ENCODE measurements at places on chromosomes 5 and 9. TPM values are rescaled to one million over a fixed set of nuclear protein-coding genes. Genes with fewer than 3 reads are reported as not detected.

Gene AGXT2
- total RNA-seq = not detected

Gene MYO10
- not detected for total RNA-seq

Gene NDUFAF2
- 10.7 TPM for total RNA-seq

Gene ZNF483
- total RNA-seq = 3.0 TPM

Gene TPPP
- total RNA-seq = 0.07 TPM

Gene FOXD4L4
- total RNA-seq = 0.90 TPM

Gene NIPAL4
- 3.1 TPM for total RNA-seq

Gene COL23A1
- 0.20 TPM for total RNA-seq

Gene SLC36A1
- total RNA-seq = 12.9 TPM

Gene TSSK1B
- not detected for total RNA-seq

Gene ROPN1L
- total RNA-seq = 0.34 TPM

Gene NRG2
- 0.22 TPM for total RNA-seq

Gene LHX6
- not detected for total RNA-seq

Gene DIPK1B
- 9.6 TPM for total RNA-seq

Gene SOWAHA
- not detected for total RNA-seq

Gene TOR2A
- 15.8 TPM for total RNA-seq

Gene SLC34A1
- total RNA-seq = not detected

Gene SPATA31A3
- not detected for total RNA-seq

Gene CDC26
- 32.9 TPM for total RNA-seq

Gene SPEF2
- total RNA-seq = 1.00 TPM

Gene IFNA21
- total RNA-seq = not detected

Gene NXNL2
- not detected for total RNA-seq

Gene PAIP1
- total RNA-seq = 31.8 TPM

Gene FGF18
- total RNA-seq = 0.15 TPM

Gene GLRA1
- total RNA-seq = not detected

Gene GPR21
- total RNA-seq = 2.3 TPM

Gene HAND1
- not detected for total RNA-seq

Gene IER5L
- 13.2 TPM for total RNA-seq

Gene GFI1B
- 0.85 TPM for total RNA-seq

Gene RMI1
- total RNA-seq = 8.6 TPM

Gene LHX3
- total RNA-seq = 0.19 TPM

Gene RASGEF1C
- not detected for total RNA-seq

Gene SEMA6A
- 0.61 TPM for total RNA-seq

Gene TMEM215
- not detected for total RNA-seq

Gene CERT1
- total RNA-seq = 59.9 TPM

Gene ZBED3
- total RNA-seq = 1.6 TPM

Gene RMND5B
- total RNA-seq = 52.7 TPM

Gene RFESD
- total RNA-seq = 3.0 TPM

Gene DND1
- 3.0 TPM for total RNA-seq

Gene TMEM250
- total RNA-seq = 30.4 TPM

Gene ENDOG
- 17.1 TPM for total RNA-seq

Gene IL13
- not detected for total RNA-seq

Gene GRM6
- not detected for total RNA-seq

Gene LMNB1
- 27.7 TPM for total RNA-seq

Gene SPATA31D4
- total RNA-seq = not detected

Gene ZNF608
- total RNA-seq = 17.4 TPM

Gene ZDHHC11B
- total RNA-seq = 0.52 TPM

Gene SPATA6L
- total RNA-seq = 1.2 TPM

Gene TPRN
- 19.3 TPM for total RNA-seq

Gene MZB1
- total RNA-seq = 71.8 TPM

Gene ZFP62
- 61.8 TPM for total RNA-seq

All from B cell (primary cell).